Left hindlimb (tissue), 1 donor: ENCODE measurements at places on chromosomes 13 and 19.
A peak's percentile ranks its signal among the peaks of the same experiment; 100 is the strongest.

DNA sequence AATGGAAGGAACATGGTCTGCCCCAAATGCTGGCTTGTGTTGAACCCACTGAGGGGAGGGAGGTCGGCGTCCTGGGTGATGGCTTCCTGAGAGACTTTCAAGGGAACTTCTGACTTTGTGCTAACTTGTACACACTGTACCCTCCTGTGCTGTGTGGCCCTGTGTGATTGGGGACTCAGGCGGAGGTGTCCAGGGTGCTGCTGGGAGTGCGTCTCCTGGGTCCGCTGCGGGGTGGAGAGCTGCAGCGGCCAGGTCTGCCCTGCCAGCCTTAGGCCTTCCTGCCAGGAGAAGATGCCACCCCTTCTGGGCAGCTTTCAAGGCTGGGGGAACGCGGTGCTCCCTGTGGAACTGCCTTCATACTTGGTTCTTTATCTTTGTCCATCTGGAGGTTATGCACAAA is 170.1 kb downstream of the URI1 start:
- no peak for DNase-seq

GRCh38 chr13:87259479-87260083 is 411.6 kb upstream of the SLITRK5 start:
- no peak for DNase-seq

GRCh38 chr19:9917321-9917720 is 19.0 kb downstream of the OLFM2 start:
- no peak for DNase-seq

- DNase-seq, result no peak
Observed at GRCh38 chr19:47144630-47145029, 14.0 kb downstream of the SAE1 start.

- DNase-seq, result no peak
Observed at GRCh38 chr19:11092181-11092538, 2.9 kb downstream of the LDLR start.

DNA sequence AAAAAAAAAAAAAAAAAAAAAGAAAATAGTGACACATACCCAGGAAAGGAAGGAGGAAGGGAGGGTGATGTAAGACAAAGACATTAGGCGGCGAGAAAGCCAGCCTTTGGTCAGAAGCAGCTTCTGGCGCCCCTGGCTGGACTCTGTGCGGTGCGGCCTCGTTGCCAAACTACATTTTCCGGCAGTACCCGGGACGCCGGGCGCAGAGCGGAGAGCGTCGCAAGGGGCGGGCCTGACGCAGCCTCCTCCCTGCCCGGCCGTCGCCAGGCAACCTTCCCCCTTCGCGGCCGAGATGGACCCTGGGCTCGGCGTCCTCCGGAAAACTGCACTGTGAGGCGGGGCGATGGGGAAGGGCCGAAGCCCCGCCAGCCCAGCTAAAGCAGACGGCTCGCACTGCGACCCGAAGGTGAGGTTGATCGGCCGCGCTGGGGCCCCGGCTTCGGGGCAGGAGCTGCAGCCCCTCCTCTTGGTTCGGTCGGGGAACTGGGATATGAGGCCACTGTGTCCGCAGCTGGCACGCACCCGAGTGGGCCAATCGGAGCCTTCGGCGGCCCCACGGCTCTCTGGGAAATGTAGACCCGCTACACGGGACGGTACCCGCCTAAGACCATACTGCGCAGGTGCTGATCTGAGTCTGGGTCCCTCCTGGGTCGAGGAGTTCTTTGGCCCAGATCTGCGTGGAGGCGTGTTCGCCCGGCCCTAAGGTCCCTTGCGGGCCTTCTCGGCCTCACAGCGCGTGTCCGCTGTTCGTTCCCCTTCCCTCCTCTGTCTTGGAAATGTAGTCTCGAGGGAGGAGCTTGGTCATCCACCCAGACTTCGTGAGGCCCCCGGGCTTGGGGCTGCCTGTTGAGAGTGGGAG is 2.3 kb upstream of the MZF1 start:
- DNase-seq, result peak; percentile 94

DNA sequence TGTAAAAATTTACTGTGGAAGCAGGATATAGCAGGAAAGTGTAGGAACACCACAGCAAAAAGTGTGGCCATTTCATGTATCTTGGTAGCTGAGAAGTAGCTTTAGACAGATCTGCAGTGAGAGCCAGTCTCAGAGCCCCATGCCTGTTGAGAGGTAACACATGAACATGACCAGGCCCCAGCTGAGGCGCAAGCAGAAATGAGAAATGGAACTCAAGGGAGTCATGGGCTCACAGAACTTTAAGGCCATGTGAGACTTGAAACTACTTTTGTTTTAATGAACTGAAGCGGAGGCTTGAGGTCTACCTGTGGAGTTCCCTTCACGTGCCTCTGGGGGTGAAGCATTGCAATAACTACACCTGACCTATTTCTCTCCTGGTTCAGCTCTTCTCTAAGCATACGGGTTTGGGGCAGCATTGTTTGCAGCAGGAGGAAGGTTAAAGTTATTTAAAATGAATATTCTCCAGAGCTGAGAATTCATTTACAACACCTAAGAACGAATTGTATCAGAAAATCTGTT is 3.3 kb downstream of the MYO16 start:
- no peak for DNase-seq

GRCh38 chr19:18879579-18880373 is 16.2 kb downstream of the CERS1 start:
- DNase-seq, result peak; percentile 40

GRCh38 chr13:42260903-42261654 is 10.9 kb upstream of the AKAP11 start:
- no peak for DNase-seq

DNA sequence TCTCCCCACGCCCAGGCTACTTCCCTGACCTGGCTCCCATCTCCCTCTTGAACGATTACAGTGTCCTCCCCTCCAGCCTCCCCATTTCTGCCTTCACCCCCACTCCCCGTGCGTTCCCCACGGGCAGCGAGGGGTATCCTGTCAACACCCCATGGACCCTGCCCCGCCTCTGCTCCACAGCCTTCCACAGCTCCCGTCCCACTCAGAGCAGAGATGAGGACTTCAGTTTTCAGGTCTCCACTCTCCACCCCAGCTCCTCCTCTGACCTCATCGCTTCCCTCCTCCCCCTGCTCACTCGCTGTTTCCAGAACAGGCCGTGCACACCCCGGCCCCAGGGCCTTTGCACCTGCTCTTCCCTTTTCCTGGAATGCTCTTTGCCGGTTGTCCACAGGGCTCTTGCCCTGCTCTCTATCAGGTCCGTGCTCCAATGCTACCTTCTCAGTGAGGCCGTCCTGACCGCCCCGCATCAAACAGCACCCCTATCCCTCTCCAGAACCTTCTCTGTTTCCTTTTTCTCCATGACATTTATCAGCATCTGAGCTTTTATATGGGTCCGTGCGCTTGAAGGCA is 15.0 kb downstream of the LRRC4B start:
- DNase-seq, result no peak

DNA sequence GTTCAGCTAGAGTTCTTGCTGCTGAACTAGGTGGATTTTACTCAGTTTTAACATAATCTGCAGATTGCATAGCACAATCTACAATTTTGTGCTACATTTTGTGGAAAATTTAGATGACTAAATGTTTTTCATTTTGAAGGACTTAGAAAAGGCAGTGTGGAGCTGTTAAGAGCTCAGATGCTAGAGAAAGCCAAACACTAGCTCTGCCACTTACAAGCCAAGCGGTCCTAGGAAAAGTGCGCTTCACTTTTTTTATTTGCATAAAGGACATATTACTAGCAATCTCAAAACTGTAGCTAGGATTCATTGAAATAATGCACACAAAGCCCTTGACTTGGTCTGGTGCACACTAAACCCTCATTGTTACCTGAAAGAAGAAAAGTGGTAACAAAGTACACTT is 8.1 kb upstream of the CSNK1A1L start:
- DNase-seq, result no peak

- no peak for DNase-seq
Observed at GRCh38 chr19:49020931-49021895, 2.9 kb downstream of the CGB3 start.

DNA sequence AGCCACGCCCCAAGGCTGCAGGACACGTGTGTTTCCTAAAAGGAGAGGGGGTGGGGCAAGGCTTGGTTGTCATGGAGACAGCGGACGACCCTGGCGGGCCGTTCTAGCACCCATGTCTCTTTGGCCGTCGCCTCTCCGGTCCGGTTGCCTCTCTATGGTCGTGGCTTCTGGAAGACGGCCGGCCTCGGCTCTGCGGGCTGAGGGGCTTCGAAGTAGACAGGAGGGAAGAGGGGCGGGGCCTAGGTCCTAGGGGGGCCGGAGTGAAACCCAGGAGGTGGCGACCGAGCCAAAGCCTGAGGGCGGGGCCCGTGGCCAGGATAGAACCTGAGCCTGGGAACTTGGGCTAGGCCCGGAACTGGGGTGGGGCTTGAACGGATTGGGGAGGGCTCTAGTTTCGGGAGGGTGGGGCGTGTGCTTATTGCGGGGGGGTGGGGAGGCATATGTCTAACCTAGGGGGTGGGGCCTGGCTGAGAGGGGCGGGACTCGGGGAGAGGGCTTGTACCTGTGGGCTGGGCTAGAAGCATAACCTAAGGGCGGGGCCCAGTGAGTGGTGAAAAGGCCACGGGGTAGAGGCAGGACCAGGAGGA is 750 bp upstream of the SLC27A1 start:
- peak; percentile 95 for DNase-seq
